ENCODE measurements at places on chromosomes 2 and 18.

- no peak for DNase-seq
Measured at GRCh38 chr18:40832362-40832761, 1122.7 kb upstream of the PIK3C3 start.

GRCh38 chr2:55961318-55961911 is 37.8 kb upstream of the EFEMP1 start:
- DNase-seq: peak; percentile 25

DNA sequence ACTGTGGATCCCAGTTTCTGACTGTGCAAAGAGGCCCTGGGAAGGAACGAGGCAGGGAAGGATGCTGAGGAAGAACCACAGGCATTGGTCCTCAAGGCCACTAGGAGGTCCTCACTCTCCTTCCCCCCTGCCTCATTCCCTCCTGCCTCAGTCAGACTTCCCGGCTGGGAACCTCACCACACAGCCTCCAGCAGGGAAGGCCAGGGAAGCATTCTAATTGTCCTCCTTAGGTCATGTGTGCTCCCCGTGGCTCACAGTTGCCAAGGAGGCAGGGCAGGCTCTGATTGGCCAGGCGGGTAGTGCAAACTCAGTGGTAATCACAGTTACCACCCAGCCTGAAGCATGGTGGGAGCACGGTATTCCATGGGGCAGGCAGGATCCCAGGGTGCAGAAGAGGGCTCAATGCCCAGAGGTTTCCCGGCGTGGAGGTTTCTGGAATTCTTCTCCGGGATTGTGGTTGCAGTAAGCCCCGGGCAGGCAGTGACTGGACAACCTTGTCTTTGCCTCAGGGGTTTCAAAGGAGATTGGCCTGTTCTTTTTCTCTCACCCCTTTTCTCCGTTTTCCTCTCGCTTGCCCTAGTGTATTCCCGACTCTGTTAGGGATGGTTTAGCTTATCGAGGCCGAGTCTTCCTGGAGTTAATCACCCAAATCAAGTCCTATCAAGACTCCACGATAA is 27.1 kb downstream of the FER1L5 start:
- DNase-seq: no peak

DNA sequence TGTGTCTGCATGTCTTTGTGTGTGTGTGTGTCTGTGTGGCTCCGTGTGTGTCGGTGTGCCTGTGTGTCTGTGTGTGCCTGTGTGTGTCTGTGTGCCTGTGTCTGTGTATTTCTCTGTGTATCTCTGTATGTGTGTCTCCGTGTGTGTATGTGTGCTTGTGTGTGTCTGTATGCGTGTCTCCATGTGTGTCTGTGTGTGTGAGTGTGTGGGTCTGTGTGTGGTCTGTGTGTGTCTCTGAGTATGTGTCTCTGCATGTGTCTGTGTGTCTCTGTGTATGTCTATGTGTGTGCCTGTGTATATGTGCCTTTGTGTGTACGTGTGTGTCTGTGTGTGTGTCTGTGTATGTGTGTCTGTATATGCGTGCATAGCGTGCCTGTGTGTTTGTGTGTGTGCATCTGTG is 45.2 kb downstream of the MYCN start:
- no peak for DNase-seq

DNA sequence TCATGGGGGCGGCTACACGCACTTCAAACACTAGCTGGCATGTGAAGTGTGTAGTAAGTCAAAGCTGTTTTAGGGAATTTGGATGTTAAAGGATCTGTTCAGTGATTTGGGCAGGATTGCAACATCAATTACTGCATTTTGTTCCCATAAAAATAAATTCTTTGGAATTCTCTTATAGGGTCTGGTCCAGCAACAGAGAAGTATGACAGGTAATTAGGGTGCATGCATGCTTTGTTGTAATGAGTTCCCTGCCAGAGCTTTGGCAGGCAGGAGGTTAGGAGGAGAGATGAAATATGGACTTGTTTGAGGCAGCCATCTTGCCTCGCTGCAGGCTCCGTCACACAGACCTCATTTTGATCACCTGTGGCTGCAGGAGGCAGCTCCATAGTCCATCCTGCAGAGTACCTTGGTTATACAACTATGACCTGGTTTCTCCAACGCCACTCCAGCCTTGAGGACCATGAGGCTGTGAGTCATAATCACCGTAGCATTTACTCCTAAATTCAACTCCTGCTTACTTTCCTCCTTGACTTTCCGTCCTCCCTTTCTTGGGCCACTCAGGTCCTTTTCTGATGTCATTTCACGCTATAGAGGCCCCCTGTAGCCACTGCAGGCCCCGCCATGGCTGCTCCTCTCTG is 26.5 kb upstream of the EML4 start:
- DNase-seq: no peak

- DNase-seq: no peak
Measured at GRCh38 chr2:223487214-223487846, 114.8 kb downstream of the SCG2 start.

- peak; percentile 61 for DNase-seq
Measured at GRCh38 chr18:38545071-38545470, 979.5 kb upstream of the CELF4 start.

GRCh38 chr2:217331523-217332416 is 471.9 kb upstream of the TNP1 start:
- no peak for DNase-seq

GRCh38 chr2:213848631-213849030 is 562.2 kb upstream of the VWC2L start:
- DNase-seq: no peak

GRCh38 chr2:23549051-23549450 is 164.1 kb downstream of the KLHL29 start:
- no peak for DNase-seq

DNA sequence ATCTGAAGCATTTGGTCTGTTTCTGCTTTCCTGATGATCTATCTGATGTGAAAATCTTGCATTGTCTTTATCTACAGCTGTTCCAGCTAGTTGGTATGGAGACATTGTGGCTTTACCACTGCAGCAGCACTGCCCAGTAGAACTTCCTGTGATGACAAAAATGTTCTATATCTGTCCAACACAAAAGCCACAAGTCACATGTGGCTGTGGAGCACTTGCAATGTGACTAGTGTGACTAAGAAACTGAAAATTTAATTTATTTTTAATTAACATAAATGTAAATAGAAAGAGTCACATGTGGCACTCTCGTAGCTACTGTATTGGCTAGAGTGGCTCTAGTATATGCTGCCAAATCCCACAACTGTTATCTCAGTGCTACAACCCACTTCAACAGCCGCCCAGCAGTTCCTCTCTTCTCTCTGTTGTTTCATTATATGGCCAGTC is 425.7 kb downstream of the SETBP1 start:
- no peak for DNase-seq

GRCh38 chr2:81505586-81505985 is 1201.0 kb upstream of the LRRTM1 start:
- no peak for DNase-seq

DNA sequence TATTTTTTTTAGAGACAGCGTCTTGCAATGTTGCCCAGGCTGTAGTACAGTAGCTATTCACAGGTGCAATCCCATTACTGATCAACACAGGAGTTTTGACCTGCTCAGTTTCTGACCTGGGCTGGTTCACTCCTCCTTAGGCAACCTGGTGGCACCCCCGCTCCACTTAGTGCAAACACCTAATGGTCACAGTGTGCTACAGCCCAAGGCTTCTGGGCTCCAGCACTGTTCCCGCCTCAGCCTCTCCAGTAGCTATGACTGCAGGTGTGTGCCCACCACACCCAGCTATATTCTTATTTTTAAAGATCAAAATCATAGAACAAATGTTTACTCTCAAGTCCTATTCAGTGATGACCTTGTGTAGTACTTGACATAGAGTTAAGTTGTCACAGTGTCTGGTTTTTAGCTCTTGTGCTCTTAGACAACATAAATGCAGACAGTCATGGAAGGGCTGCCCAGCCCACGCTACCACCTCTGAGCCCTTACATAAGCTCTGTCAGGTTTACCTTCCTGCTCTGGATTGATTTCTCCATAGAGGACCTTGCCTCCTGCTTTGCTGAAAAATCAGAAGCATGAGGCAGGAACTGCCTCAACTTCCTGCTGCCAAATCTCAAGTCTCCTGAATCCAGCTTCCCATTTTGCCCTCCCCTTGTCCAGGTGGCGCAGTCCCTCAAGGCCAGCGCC is 82.2 kb upstream of the SLC1A4 start:
- no peak for DNase-seq

- no peak for DNase-seq
Measured at GRCh38 chr2:105853354-105854088, 108.8 kb downstream of the NCK2 start.

- no peak for DNase-seq
Measured at GRCh38 chr18:74334242-74334893, 18.7 kb downstream of the C18orf63 start.

DNA sequence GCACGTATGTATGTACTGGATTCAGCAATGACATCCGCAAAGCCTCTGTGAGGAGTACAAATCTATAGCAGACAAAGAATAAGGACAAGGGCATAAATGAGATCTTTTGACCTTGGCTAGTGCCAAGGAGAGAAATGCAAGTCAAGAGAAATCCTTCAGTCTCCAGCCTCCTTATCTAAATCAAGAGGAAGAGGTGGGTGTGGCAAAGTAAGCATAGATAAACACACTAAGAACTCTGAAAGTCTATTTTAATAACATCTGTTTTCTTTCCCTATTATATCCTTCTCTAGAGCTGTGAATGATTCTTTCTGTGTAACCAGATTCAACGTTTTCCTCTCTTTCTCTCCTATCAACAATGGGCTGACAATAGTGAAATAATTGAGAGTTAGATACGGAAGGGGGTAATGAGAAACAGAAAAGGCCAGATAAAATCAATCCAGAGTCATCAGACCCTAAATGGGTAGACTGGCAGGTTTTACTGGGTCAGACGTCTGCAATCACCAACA is 118.5 kb upstream of the ZFP36L2 start:
- no peak for DNase-seq

DNA sequence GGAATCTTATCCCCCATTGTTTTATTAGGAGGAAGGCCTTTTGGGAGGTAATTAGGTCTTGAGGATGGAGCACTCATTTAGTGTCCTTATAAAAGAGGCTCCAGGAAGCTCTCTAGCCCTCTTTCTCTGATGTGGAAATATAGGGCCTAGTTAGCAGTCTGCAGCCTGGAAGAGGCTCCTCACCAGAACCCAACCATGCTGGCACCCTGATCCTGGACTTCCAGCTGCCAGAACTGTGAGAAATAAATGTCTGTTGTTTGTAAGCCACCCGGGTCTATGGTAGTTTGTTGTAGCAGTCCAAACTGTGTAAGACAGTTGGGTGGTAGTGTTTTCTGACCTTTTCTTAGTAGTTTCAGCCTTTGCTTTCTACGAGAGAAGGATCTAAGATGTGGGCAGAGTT is 100.7 kb downstream of the KIAA1328 start:
- no peak for DNase-seq

- no peak for DNase-seq
Measured at GRCh38 chr18:35095983-35096676, 54.9 kb downstream of the MAPRE2 start.

DNA sequence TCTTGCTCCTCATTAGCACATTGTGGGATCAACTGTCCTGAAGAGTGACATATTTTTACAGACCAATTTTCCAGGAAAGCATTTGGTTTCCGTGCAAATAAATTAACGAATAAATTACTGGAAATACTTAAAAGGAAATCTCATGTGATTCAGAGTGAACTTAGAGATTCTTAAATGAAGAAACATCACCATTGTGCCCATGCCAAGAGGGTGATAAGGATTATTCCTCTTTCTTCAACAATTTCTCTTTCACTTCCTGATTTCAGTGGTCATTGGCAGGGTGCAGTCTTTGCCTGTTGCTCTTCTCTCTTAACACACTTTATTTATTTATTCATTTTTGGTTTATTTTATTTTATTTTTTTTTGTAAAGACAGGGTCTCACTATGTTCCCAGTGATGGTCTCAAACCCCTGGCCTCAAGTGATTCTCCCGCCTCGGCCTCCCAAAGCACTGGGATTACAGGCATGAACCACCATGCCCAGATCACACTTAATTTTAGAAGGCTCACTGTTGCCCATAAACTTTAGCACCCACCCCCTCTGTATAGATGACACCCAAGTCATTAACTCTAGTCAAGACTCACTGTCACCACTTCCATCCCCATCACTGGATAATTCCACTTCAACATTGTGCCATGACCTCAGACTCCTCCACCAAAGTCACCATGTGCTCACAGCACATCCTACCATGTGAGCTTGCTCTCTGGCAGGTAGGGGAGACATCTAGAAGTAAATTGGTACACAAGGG is 92.6 kb upstream of the CERS6 start:
- DNase-seq: no peak

GRCh38 chr2:104344985-104345384 is 508.9 kb upstream of the POU3F3 start:
- DNase-seq: no peak

- no peak for DNase-seq
Measured at GRCh38 chr2:194549387-194549786, 1107.6 kb upstream of the SLC39A10 start.

DNA sequence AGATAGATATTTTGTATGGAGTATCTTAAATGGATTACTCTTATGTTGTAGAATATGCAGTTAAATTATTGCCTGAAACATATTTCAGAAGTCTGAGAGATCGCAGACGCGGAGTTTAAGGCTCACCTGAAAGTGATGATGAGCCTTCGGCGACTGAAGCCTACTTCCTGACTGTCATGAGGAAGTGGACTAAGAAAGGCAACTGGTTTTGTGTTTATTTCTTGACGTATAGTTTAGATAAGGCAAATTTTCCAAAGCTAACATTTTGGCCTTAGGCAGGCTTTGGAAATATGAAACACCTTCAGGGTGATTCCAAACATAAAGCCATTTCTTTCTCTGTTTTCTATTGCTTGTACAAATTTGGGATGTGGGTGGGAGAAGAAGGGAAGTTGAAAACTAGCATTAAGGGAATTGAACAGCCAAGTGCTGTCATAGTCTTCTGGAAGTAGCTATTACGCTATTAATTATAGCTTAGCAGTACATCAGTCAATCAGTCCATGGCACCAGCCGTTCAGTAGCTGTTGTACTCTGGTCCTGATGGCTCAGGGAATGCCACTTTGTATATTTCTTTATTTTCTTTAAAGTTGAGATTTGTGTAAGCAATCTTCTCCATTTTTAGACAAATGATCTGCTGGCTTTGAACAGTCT is 1.5 kb downstream of the GRHL1 start:
- no peak for DNase-seq

DNA sequence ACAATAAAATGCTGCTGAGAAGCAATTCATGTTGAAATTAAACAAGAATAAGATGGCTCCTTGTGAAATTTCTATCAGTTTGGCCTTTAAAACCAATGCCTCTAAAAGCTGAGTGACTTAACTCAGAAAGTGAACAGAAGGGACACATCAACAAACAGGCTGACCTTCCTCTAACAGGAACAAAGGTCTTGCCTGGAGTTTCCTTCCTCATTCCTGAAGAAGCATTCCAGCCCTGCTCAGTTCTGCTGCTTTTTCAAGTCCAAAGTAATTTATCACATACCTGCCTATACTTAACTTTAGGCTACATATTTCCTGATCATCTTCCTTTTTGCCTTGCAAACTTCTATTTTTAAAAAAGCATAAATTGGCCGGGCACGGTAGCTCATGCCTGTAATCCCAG is 14.1 kb downstream of the PTRHD1 start:
- no peak for DNase-seq

DNA sequence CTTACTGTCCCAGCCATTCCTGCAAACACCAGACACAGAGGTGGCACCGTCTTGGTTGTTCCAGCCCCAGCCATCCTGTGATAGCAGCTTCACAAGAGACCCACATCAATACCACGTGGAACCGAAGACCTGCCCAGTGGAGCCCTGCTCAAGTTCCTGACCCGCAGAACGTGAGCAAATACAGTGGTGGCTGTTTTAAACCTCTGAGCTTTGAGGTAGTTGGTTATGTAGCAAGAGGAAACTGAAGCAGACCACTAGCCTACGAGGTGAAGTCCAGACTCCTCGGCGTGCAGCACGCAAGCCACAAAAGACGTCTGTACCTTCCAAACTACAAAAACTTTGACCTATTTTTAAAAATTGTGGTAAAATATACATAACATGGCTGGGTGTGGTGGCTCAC is 96.1 kb upstream of the ODC1 start:
- no peak for DNase-seq
